ENCODE measurements at places on chromosomes 12 and 14.
A peak's percentile ranks its signal among the peaks of the same experiment; 100 is the strongest.

DNA sequence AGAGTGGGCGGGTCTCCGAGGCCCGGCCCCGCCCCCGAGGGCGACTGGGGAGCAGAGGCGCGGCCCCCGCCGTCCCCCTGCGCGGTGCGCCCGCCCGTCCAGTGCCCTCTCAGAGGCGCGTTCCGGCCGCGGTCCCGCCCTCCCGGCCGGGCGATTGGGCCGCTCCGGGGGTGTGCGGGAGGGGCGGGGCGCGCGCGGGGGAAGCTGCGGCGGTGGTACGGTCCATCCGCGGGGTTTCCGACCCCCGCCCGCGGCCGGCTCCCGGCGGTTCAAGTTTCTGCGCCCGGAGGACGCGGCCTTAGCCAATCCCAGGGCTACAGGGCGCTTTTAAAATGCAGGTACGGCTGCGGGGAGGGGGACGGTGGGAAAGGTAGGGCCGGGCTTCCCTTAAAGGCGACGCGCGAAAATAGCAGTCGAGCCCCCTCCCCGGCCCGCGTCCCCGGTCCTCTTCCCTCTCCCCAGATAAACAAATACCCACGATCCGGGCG, 315 bp upstream of the CCDC85C start:
- DNase-seq: peak; percentile 97

GRCh38 chr14:68297876-68298468, 478.4 kb downstream of the RAD51B start:
- no peak for DNase-seq

DNA sequence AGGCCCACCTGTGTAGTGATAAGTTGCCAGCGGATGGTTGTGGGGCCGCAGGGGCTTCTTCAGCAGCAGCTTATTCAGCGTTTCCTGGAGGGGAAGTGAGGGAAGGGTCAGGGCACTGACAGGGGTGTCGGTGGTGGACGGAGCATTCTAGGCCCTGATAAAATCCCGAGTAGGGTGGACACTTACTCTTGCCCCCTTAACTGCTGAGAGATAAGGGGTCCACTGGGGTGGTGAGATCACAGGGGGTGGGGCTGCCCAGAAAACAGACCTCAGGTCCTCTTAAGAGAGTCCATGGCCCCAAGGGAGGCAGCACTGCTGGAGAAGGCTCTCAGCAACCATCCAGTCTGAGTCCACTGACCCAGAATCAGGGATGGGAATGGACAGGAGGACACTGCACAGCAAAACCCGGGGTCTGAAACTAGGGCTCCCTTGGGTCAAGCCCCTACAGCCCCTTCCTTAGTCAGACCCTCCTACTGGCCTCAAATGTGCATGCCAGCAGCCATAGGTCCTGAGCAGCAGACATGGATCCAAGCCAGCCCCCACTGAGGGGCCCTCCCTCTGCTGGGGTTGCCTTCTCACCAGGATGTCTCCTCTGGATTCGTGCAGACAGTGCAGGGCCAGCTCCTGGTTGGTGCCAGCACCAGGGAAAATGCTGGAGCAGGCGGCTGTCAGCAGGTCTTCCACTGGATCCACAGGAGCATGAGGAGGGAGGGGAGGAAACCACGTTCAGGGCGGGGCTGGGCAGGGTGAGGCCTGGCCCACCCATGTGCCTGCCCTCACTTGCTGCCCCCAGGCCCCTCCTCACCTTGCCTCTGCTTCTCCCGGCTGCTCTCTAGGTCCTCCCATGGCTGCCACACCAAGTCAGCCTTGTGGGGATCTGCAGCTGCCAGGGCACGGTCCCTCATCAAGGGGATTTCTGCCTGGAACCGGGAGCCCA, 12.1 kb upstream of the PNMA1 start:
- no peak for DNase-seq

- no peak for DNase-seq
Measured at GRCh38 chr12:12976366-12976765, 23.7 kb downstream of the HEBP1 start.

GRCh38 chr12:17971850-17972249, 118.1 kb downstream of the RERGL start:
- DNase-seq: no peak

DNA sequence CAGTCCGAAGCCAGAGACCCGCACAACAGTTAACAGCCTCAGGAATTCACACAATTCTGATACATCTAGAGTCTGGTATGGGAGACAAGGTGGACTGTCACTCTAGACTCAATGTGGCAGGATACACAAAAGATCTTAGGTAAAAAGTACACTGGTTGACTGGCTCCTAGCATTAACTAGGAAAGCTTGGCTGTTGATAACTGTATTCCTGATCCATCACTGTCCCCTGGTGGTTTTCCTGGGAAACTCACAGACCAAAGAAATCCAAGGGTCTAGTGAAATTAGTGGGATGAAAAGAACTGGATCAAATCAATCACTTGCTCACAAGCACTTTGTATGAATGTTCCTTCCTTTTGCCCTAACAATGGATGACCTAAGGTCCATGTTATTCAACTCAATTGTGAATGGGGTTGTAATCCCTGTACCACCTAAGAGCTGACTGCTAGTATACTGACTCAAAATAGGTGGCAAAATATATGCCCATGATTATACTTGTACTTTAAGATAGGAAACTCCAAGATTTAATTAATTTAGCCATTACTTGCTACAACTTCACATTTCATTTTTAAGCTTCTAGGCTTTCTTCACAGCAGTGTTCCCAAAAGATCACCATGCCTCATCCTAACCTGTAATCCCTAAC, 14.0 kb downstream of the NPC2 start:
- DNase-seq: no peak

DNA sequence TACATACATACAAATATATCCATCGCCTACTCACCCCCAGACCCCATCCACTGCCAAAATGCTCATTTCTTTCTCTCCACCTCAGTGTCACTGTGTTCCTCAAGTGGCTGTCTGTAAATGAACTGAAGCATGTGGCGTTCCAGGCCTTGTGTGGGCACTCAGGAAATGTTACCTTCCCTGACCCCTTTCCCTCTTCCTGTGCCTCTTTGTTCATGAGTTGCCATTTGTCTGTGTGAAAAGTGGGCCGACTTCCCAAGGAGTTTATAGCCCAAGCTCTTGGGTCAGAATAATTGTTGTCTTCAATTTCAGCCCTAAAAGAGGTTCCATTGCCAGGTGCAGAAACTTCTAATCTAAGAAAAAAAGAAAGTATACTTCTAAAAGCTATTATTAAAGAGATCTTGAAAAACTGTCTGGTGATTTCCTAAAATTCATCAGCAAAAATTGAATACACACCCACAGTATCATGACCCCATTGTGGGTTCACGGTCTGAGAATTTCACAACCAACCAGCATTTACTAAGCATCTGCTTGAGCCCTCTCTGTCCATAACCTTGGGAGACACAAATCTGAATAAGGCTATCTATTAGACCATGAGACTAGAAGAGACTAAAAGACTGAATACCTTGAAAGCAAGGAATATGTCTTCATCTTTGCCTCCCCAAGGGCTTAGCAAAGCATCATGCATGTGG, 201.4 kb upstream of the EEA1 start:
- DNase-seq: no peak

All from CD4-positive, alpha-beta T cell treated with Interleukin-1 beta for 1 hour (primary cell).